Stimulated activated CD4-positive, alpha-beta T cell treated with anti-CD3 and anti-CD28 coated beads, Interleukin-15, amount 100 ng/mL, for 1 hour (primary cell): ENCODE measurements at places on chromosomes 3 and 15.

DNA sequence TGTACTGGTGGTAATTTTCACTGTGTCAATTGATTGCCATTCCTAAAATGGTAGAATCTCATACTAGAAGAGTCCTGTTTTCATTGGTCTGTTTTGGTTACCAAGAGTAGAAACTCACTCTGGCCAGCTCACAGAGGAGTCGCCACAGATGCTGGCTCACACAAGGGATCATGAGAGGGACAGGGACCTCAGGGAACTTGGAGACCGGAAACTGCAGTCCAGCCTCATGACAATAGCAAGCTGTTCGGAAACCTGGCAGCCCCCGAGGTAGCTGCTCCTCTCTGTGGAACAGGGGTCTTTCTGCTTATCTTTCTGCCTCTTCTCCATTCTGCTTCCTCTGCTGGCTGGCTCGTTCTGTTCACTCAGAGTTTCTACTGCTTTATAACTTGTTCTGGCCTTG is 192.9 kb downstream of the PLCL2 start:
- DNase-seq, result no peak

- DNase-seq, result no peak
These were observed 235.0 kb downstream of the OCA2 start for GRCh38 chr15:27864086-27864485.

DNA sequence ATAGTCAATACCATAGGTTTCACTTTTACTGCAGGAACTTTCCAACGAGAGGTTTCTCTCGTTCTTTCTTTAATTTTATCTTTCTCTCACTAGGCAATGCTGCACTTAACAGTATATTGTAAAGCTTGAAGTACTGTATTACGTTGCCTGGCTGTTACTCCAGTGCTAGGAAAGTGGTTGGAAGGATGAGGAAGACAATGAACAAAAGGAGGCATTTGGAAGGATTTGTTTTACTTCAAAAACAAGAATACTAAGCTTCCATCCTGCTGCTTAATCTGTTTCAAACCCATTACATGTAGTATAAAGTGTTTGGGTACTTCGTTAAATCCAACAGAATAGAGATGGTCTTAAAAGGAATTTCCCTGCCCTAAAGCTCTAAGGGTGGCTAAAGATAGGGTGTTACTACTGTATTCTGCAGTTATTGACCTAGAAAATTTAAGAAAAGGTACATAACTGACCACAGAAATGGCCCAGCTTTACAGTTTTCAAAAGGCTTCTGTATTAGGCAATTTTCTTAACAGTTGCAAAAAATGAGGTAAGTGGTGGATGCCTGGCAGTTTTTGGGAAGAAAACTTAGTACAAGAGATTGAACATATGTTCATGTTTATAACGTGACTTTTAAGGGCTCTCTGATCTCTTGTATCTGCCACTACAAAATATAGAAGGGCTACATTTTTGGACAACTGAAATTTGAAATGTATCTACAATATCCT is 785 bp upstream of the IFT57 start:
- no peak for DNase-seq

DNA sequence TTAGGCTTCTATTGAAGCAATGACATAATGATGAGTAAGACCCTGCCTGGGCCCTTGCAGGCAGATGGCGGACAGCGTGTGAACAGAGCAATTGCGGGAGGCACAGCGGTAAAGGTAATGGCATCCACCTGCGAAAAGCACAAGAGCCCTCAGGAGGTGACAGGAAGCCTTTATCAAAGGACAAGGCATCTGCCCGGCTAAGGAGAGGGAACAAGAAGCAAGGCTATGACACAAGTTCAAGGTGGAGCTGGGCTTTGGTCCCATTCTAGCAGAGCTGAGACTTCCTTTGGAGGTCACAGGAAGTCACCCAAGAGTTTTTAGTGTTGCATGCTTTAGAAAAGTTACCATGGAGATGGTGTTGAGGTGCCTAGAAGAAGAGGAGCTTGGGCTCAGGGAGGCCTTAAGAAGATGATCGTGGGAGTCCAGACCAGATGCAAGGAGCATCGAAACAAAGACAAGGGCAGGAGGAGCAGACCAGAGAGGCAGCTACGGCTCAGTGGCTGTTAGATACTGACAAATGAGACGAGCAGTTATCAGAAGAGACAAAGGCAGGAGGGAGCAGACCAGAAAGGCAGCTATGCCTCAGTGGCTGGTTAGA is 34.5 kb downstream of the OSBPL10 start:
- no peak for DNase-seq

- no peak for DNase-seq
These were observed 437.7 kb downstream of the DIPK2A start for GRCh38 chr3:144409319-144409718.

- DNase-seq, result no peak
These were observed 608.1 kb downstream of the SQOR start for GRCh38 chr15:46242935-46243334.

GRCh38 chr15:70153921-70154717 is 56.4 kb upstream of the TLE3 start:
- DNase-seq, result no peak

DNA sequence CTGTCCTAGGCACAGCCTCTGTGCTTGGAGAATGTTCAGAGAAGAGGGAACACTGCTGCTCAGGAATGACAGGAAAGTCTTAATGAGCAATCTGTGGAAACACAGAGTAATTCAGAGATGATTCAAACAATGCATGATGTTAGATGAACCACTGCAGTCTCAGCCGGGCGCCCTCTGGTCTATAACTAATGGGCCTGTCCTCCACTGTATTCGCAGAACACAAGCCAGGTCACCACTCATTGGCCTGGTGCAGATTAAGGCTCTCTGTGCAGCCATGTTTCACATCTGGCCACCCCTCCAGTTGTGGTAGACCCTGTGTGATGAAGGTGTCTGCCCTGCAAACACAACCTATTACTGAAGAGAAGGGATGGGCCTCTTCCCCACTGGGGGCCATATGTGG is 281.7 kb upstream of the ROPN1 start:
- DNase-seq, result no peak

DNA sequence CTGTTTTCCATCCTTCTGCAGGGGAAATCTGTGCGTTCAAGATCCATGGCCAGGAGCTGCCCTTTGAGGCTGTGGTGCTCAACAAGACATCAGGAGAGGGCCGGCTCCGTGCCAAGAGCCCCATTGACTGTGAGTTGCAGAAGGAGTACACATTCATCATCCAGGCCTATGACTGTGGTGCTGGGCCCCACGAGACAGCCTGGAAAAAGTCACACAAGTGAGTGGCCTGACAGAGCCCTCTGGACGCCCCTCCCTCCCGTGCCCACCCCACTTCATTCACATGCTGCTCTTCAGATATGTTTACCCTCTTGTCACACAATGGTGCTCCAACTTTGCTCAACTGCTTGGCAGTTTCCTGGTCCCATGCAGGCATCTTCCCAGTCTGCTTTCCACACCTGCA is 274.3 kb upstream of the TRIM42 start:
- DNase-seq, result no peak

DNA sequence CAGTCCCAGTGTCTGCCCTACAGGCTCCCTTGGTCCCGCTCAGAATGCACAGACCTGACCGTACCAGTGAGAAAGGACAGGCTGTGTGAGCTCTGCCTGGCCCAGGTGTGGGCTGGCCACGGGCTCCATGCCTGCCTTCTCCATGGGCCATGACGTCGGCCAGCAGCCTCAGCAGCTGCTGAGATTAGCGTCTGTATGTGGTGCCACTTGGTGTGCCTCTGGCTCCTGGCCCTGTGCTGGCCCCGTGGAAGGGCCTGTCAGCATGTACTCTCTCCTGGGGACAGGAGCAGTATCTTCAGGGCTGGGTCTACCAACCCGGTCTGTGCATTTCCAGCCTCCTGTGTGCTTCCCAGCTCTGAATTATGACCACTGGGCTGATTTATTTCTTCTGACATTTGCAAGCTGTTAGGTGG is 25.7 kb downstream of the KLF13 start:
- DNase-seq, result no peak

DNA sequence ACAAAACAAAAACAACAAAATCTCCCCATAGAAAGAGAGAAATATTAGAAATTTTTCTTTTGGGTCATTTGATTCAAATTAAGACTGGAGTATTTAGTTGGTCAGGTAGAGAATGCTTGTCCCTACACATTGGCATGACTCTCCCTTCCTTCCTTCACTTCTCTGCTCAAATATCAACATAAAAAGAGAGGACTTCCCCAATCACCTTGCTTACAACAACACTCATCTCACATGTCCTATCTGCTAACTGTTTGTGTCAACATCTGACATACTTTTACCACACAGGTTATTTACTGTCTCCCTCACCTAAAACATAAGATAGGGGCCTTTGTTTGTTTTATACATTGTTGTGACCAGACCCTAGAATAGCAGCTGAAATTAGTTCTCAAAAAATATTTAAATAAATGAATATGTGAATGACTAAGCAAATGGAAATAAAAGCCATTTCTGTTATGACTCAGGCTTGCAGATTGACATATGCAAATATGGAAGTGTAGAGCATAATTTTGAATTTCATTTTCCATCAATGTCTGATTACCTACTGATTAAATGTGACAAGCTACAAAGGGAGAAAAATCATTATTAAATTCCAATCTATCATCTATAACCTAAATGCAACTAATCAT is 304.8 kb downstream of the CTNNB1 start:
- no peak for DNase-seq

- no peak for DNase-seq
These were observed 1.2 kb downstream of the MEX3B start for GRCh38 chr15:82044373-82045178.

- DNase-seq, result no peak
These were observed 228.1 kb upstream of the FEZF2 start for GRCh38 chr3:62601238-62602070.

- DNase-seq, result no peak
These were observed 159.8 kb upstream of the NUDT16 start for GRCh38 chr3:131221731-131222130.

DNA sequence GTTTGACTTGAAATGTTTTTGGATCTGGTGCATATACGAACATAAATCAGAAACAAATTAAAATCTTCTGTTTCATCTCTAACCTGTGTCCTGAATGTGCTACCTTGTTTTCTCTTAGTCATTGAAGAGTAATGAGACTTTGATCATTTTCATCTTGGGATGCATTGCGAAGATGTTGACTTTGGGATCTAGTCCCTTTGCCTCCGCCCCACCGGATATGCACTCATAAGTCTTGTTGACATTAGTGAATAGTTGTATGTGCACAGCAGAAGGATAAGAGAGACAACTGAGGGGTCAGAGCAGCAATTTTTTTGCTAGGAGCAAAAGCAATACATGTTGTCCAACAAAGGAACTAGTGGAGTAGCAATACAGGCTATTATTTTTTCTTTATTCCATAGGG is 35.9 kb upstream of the SPRED1 start:
- DNase-seq, result no peak
